Hematopoietic multipotent progenitor cell (in vitro differentiated cells): ENCODE measurements at places on chromosomes 6 and 20.
A peak's percentile ranks its signal among the peaks of the same experiment; 100 is the strongest.

- DNase-seq, result no peak
Observed at GRCh38 chr20:8454137-8454712, 322.2 kb downstream of the PLCB1 start.

GRCh38 chr6:153160221-153160620 is 29.1 kb upstream of the RGS17 start:
- DNase-seq, result no peak

DNA sequence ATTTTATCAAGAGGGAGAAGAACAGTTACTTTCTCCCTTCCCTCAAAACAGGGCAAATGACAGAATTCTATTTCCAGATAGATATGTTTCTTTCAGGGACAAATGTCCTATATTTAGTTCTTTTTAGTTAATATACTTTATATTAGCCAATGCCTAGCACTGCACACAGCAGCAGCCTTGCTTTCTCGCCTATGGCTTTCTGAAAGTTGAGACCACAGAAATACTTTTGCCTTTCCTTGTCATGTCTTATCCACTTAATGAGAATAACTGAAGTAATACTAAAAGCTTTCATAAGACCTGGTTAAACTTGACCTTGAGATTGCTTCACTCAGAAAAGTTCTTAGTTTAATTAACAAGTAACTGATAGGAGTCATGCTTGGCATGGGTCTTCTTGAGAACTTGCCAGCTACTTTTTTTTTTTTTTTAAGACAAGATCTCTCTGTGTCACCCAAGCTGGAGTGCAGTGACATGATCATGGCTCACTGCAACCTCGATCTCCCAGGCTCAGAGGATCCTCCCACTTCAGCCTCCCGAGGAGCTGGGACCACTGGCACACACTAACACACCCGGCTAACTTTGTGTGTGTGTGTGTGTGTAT is 159.3 kb downstream of the CDKAL1 start:
- DNase-seq, result no peak

DNA sequence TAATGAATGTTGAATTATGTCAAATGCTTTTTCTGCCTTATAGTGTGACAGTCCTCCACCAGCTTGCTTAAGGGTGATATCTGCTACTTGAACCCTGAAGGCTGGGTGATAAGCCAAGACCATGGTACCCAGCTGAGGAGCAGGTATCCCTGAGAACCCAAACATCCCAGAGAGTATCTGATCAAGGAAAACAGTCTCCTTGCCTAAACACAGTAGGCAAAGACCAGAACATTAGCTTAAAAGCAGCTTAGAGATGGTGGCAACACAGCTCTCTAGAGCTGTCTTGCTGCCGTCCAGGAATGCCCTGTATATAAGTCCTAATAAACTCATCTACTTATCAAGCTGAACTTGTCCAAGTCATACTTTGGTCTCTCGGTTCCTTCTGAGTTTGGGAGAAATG is 127.7 kb upstream of the PRSS16 start:
- DNase-seq, result no peak

DNA sequence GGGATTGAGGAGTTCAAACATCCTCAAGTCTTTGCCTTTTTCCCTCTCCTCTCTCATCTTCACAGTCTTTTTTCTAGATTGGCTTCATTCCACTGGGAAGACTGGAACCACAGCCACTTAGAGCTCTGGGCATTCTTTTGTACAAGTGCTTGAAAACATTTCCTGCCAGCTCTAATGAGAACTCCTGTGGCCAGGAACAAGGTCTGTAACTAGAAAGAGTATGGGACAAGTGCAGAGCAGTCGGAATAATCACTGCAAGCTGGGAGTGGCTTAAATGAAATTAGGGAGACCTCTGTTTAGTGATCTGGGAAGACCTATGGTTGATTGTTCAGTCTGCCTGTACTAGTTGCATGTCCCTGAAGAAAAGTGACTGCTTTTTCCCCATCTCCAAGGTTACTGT is 41.0 kb upstream of the SMIM8 start:
- DNase-seq, result no peak

DNA sequence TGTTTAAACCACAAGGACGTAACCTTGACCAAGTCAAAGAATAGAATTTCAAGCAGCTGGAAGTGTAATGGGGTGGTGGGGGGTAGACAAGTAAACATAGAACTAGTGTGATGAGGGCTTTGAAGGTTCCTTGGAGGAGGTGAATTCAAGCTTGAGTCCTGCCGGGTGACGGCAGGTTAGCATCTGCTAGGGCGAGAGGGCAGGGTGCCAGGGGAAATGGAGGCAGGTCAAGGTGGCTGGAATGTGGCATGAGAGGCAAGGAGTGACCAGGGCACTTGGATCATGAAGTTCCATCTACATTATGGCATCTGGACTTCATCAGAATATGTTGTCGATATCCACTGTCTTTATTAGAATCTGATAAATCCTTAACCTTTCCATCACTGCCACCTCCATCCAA is 207.5 kb upstream of the SLC35B3 start:
- no peak for DNase-seq

DNA sequence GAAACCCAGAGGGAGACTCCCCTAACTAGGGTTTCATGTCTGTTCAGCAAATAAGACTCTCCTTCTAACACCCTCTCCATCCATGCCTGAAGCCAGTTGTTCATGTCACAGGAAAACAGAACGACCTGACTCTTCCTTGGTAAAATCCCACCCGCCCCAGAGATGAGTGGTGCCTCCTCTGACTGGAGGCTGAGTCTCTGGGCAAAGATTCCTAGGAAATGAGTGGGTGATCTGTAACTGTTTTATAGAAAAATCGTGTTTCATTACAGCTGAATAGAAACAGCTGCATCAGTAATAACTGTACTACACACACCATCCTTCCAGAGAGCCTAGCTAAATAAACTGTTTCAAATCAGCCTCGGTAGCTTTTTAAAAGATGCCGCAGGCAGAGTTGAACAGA is 37.4 kb upstream of the MRPS10 start:
- DNase-seq, result no peak

DNA sequence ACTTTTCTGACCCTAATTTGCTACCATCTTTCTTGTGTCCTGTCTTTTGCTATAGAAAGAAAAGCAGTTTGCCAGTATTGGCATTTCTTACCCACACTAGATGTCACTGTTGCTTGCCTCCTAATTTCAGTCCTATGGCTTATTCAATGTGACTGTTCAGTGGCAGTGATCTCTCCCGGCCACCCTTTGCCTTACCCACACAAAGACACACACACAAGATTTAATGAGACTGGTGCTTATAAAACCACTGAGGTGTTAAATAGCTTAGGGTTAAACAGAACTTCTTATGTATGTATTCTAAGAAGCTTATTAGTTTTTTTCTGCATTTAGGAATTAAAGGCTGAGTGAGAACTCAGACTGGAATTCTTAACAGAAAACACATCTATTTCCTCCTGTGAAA is 233.6 kb upstream of the ASCC3 start:
- peak; percentile 1 for DNase-seq

- DNase-seq, result no peak
Observed at GRCh38 chr6:155378724-155379123, 64.4 kb upstream of the TFB1M start.

DNA sequence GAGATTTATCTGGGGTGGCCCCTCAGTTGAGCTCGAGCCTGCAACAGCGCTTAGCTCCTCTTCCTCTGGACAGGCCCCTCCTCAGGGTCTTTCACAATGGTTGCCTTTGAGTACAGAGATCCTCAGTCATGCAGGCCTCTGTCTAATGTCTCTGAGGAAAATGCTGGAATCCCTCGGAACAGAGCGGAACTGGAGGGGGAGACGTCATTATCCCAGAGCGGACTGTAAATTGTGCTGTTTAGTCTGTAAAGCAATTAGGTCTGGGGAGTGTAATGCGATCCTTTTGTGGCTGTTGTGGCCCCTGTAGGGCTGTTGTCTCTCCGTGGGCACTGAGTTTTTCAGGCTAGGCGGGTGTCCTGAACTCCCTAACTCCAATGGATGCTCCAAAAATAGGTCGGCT is 15.0 kb upstream of the DAAM2 start:
- no peak for DNase-seq

GRCh38 chr20:46894971-46895905 is 595 bp downstream of the EYA2 start:
- no peak for DNase-seq

- DNase-seq, result peak; percentile 43
Observed at GRCh38 chr6:157272866-157273755, 50.2 kb downstream of the TMEM242 start.

DNA sequence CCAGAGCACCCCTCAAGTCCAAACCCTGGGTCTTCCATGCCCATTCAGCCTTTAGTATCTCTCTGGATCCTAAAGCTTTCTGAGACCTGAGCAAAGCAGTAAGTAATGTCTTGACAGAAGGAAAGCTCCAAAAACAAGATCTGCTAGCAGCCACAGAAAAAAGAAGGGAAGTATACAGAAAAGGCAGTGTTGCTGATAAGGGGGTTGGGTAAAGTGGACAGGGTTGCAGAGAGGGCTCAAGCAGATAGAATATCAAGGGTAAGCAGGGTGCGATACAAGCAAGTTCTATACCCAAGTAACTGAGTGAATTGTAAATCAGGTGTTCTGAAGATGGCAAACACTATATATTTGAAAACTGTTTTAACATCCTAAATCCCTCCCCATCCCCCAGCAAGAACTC is 113.4 kb upstream of the CARMIL1 start:
- DNase-seq, result no peak

- DNase-seq, result no peak
Observed at GRCh38 chr6:152783217-152783878, 32.8 kb downstream of the VIP start.

DNA sequence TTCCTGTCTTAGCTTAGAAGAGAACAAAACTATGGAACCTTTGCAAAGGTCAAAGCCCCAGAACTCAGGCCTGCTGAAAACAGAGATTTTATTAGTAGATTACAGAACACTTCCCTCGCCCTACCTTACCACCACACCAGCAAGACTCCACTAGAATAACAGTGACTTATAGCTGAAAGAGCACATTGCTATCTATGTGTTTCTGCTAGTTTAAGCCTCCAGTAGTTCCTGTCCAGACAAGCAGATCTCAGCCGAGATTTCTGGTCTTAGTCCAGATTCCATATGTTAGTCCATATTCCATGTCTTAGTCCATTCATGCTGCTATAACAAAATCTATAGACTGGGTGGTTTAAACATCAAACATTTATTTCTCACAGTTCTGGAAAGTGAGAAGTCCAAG is 412.3 kb upstream of the ID4 start:
- DNase-seq, result no peak

GRCh38 chr6:126764671-126765070 is 353.8 kb upstream of the RSPO3 start:
- DNase-seq, result no peak

GRCh38 chr20:45842169-45842812 is 8.7 kb downstream of the SNX21 start:
- DNase-seq, result peak; percentile 70

DNA sequence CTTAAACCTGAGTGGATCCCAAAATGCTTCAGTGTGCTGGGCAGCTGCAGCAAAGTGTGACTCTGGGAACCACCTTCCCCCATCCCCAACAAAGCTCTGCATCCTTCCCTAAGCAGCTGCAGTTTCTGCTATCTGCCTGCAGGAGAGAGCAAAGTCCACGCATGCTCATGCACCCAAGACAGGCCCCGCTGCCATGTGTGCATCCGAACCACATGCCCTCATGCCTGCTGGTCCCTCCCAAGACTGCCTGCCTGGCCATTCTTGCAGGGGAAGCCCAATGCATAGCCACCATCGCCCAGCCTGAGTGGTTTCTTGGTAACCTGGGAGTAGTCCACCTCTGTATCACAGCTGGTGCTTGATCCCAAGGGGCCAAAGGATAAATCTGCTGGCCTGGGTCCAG is 94.3 kb upstream of the OLIG3 start:
- DNase-seq, result no peak

GRCh38 chr6:21836772-21837425 is 243.3 kb downstream of the SOX4 start:
- DNase-seq, result no peak

DNA sequence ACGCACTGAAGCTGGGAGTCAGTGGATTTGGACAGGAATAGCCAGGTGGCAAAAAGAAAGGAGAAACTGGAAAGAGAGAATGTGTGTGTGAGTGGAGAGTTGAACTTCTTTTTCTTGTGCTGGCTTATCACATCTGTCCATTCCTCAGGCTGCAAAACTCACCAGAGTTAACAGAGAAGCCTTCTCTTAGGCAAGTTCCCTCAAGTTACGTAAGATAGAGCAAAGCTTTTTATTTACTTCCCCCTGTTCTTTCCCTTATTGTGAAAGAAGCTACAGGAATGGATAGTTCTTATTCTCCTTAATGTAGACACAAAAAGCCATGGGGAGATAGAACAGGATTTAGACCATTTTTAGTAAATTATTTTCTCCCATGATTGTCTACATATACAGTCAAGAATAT is 188.6 kb downstream of the BMP2 start:
- DNase-seq, result no peak

- DNase-seq, result no peak
Observed at GRCh38 chr6:18395177-18395855, 8.2 kb downstream of the RNF144B start.

DNA sequence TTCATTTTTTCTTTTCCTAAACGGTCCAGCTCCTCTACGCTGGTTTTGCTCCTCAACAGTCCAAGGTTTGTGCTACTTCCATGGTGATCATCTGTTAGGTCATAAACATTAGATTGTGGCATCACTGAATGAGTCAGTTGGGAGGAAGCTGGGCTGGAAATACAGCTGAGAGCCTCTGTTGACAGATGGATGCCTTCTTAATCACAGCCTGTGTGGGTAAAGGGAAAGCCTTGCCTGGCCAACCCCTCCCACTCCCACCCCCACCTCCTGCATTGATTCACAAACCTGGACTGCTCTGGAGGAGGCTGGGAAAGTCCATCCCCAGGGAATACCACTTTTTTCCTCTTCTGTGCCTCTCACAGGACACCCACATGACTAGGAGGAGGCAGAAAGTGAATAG is 180.6 kb upstream of the CCN2 start:
- DNase-seq, result no peak

DNA sequence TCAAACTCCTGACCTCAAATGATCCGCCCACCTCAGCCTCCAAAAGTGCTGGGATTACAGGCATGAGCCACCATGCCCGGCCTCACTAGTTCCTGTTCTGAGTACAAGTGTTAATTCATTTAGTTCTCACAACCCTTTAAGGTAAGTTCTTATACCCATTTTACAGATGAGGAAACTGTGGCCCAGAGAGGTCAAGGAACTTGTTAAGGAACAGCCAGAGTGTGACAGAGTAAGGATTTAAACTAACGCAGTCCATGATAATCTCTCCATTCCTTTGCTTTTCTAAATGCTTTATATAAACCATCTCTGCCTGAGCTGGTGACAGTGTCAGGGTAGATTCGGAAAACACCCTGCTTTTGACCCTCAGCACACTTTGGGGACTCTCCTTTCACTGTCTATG is 13.3 kb downstream of the FITM2 start:
- no peak for DNase-seq

DNA sequence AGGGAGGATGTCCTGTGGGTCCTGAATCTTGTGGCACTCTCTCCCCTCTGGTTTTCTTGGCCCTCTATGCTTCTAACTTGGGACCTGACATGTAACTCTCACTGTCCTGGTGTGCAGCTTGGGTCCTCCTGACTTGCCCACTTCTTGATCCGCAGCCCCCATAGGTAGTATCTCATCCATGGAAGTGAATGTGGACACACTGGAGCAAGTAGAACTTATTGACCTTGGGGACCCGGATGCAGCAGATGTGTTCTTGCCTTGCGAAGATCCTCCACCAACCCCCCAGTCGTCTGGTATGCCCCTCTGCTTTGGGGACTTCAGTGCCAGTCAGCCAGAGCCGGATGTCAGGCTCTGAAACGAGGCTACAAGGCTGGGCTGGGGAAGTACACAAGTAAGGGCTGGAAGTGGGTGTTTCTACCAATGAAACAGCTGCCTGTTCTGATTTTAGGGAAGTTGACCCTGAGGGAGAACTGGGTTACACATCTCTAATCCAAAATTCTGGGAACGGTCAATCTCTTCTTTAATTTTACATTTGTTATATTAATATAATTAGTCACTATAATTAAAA is 641 bp downstream of the DBNDD2 start:
- DNase-seq, result no peak
